ENCODE measurements at places on chromosomes 3 and 15.

- DNase-seq, result no peak
Observed at GRCh38 chr15:41899854-41900442, 6.1 kb upstream of the SPTBN5 start.

DNA sequence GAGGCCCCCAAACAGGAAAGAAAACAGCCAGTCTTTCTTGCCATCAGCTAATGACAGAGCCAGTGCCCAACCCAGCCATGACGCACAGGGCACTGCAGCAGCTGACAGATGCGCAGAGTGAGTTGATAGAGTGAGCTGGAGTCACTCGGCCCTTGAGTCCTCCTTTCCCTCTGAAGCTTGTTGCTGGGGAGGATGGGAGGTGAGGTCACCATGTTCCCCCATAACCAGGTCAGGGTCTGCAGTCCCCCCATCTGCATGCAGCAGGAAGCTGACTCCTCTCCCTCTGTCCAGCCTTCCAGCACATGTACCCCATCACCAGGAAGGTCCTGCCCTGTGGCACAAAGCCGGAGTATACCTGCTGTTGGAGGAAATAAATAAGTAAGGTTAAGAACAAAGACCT, 174.6 kb downstream of the ABHD5 start:
- DNase-seq, result no peak

GRCh38 chr3:156519758-156520162, 35.2 kb downstream of the SSR3 start:
- DNase-seq, result no peak

GRCh38 chr3:188890572-188891270, 281.1 kb upstream of the TPRG1 start:
- DNase-seq, result peak; percentile 77

DNA sequence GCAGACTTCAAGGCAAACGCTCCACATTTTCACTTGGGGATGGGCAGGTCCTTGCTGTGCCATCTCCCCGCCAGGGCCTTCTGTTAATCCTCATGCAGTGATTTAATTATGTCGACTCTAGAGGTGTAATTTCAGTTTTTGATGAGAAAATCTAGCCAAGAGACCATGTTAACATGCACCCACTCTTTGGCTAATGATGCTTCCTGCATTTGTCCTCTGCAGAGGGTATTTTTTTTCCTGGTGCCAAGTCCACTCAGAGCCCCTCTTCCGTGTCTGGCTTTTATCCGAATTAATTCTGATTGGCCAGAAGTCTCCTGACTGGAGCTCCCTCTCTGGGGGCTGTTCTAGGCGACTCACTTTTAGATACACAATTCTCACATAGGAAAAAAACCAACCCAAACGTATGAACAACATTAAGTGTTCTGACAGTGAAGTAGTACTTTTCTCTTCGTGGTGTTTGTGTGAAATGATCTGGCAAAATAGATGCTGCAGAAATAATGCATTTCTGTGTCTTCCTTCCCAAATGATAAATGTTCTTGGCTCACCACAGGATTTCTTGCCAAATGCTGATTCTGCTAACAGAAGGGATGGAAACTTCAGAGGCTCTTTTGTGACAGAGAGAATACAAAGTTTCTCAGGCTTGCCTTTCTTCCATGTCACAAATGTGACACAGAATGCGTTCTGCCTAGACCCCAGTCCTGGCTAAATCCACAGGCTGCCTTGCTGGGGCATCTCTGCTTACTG, 190.0 kb downstream of the CACNA2D3 start:
- DNase-seq, result no peak

GRCh38 chr3:172726380-172726779, 15.5 kb upstream of the NCEH1 start:
- no peak for DNase-seq

DNA sequence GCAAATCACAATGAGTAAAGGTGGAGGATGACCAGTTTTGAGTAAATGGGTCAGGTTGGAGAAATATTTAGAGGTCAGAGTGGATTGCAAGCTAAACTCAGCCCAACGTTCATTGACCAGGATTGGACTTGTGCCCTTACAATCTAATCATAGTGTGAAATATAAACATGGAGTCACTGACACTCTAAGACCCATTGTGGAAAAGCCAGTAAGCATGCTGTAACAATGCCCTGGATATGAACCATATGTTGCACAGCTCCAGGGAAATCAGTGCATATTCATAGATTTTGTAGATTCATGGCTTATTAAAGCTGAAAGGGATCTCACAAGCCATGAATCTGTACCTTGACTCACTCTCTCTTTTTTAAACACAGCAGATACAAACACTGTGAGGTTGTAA, 660.2 kb upstream of the LMCD1 start:
- no peak for DNase-seq

DNA sequence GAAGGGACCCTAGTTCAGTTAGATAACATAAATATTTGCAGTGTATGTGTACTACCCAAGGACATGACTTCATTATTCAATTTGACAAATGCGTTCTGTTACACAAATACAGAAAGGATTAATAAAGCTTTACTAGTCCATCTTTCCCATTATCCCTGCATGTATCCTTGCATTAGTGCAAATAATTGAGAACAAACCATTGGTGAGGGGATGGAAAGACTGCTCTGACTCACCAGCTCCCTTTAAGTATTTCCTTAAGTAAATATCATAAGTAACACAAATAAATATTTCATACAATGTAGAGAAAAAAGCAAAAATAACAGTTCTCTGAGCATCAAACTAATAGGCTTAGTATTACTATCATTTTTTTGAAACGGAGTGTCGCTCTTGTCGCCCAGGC, 1.9 kb upstream of the GPD1L start:
- DNase-seq, result peak; percentile 3

- no peak for DNase-seq
Observed at GRCh38 chr15:93451822-93452221, 362.8 kb upstream of the RGMA start.

GRCh38 chr3:196140224-196140623, 58.3 kb upstream of the TFRC start:
- DNase-seq, result no peak

- no peak for DNase-seq
Observed at GRCh38 chr3:48750856-48751255, 33.8 kb upstream of the IP6K2 start.

DNA sequence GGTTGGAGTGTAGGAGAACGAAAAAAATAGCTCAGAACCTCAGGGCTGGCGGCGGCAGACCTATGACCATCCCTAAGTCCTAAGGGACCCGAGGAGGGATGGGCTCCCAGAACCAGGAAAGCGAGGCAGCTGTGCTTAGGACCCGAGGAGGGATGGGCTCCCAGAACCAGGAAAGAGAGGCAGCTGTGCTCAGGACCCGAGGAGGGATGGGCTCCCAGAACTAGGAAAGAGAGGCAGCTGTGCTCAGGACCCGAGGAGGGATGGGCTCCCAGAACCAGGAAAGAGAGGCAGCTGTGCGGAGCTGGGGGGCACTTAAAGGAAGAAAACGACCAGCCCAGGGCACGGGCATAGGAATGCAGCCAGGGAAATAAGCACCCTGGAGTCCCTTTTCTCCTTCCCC, 125.0 kb upstream of the DLG1 start:
- DNase-seq, result no peak

DNA sequence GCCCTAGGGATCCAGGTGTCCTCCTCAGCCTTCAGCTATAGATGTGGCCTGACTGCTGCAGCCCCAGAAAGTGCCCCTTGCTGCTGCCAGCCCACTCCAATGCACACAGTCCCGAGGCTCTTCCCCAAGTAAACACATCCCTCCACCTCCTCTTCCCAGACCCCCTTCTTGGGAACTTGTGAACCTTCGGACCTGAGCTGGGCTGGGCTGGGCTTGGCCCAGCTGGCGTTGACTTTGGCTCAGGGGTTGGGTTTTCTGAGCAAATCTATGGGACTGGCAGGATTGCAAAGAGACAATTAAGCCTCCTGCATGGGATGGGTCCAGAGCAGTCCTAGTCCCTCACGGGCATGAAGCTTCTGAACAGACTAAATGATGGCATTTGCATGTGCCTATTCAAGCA, 14.7 kb downstream of the VIPR1 start:
- no peak for DNase-seq

- no peak for DNase-seq
Observed at GRCh38 chr15:31086344-31086743, 15.2 kb downstream of the TRPM1 start.

- DNase-seq, result peak; percentile 29
Observed at GRCh38 chr3:143442814-143443447, 323.4 kb downstream of the CHST2 start.

DNA sequence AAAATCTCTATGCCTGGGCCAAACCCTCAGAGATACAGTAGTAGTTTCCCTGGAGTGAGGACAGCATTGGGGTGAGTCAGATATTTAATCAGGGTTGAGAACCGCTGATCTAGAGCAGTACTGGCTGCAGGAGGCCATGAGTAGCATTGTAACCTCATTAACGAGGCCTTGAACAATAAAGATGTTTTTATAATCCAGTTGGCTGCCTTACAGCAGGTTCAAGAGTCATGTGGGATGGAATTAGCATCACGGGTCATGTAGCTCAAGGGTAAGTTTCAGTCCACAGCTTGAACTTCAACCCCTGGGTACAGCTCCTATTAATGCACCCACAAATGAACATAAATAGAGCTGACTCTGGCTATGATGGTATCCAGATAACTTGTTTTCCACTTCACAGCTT, 5.1 kb downstream of the HPS3 start:
- DNase-seq, result peak; percentile 78

DNA sequence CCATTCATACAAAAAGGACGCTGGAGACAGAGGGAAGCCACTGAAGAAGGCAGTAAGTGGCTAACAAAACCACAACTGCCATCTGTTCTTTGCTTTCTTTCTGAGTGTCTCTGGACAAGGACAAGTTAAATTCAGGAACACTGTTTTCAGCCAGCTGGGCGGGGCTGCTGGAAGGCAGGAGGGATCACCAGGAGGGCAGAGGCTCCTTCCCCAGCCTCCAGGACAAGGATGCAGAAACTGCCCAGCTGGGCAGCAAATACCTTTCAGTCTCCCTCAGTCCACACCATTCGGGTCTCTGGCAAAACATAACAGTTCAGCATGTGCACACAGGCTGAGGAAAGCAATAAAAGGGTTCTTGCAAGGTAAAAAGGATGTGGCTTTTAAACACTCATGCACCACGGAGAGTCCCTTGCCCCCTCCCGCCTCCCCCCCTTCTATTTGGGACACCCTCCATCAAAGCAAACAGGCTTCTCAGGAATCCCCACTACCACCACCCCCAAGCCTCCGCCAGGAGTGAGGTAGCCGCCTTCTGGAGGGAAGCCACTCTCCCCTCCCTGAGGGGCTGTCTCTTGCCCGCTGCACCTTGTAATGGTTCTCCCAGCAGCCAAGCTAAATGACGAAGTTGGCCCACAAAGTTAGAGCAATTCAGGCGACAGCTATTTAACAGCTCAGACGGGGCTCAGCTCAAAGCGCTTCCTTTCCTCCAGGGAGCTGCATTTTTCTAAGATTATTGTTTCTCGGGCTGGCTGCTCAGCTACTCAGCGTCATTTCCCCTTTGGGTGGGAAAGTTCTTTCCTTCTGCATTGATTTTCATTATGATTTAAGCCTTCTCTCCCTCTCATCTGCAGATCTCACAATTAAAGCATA, 3.8 kb downstream of the HEG1 start:
- DNase-seq, result peak; percentile 94

DNA sequence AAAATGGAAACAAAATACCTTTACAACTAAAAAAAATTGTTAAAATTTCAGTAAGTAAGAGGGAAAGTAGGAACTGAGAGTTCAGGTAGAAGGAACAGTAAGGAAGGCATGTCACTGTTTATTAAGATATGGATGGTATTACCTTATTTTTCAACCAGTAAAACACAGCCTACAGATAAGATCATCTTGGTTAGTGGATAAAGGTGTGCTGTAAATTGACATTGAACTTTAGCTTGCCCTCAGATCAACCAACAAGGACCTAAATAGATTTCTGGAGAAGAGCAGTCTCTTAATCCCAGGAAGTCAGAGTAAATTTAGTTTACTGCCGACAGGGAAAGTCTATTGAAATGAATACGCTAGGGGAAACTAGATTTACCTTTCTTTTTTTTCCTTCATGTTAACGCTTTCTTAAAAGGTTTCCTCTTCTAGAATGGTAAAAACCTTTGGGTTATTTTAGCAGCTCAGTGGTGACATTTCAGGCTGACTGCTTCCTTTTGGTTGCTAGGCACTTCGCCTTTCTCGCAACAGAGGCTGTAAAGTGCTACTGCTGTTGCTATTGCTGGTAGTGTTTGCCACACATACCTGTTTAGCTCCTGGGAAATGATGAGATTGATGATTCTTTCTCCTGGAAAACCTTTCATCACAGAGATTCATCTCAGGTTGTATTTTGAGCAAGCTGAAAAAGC, 12.9 kb downstream of the DZIP3 start:
- DNase-seq, result no peak

GRCh38 chr15:79218588-79219200, 63.8 kb upstream of the ANKRD34C start:
- DNase-seq, result peak; percentile 7

DNA sequence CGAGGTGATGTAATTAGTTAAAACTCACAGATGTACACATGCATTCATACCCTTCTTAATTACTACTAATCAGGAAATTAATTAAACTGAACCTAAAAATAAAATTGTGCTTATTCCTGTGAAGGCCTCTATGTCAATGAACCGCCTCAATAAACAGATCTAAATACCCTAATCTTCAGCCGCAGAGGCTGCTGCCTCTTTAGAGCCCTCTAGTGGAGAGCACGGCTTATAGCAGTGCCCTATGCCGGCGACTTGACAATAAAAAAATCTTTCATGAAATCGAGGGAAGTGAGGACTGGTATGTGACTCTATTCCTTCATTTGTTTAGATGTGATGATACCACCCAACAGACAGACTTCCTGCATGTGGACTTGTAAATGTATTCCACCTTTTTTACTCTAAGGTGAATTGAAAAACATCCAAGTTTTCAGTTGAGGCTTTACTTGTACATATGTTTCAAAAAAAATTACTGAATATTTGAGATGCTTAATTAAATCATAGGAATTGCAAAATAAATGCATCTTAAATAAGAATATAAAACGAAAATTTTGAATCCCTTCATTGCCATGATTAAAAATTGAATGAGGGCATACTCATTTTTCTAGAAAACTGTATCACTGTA, 8.3 kb upstream of the EPHA3 start:
- peak; percentile 66 for DNase-seq

- no peak for DNase-seq
Observed at GRCh38 chr3:52119826-52120225, 34.4 kb downstream of the POC1A start.

DNA sequence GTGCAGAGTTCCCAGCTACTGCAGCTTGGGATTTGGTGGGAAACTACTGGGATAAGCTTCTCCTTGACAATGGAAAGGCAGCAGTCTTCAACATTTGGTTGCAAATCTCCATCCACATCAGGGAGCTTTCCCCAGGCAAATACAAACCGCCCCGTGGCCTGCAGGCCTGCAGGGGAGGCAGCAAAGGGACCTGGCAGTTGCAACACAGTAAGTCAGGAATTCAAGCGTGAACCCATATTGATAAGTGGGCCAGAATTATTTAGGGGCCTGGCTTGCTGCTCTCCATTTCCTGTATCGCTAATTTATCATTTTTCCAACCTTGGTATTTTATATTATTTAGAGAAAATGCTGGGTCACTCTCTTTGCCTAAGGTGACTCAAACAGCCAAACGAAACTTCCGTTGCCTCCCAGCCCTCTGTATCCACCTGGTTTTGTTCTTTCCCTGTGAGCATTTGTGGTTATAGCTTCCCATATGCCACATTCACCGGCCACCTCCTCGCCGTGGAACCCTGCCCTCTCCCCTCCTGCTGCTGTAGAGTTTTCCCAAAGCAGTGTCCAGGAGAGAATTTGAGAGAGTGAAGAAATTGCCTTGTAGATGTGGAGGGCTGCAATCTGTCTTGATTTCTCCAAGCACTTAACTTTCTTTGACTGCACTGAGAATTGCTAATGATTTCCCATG, 34.8 kb downstream of the B3GALNT1 start:
- DNase-seq, result no peak
